ENCODE measurements at places on chromosomes 5 and 9. TPM values are rescaled to one million over a fixed set of nuclear protein-coding genes. Genes with fewer than 3 reads are reported as not detected.
A peak's percentile ranks its signal among the peaks of the same experiment; 100 is the strongest.

- peaks cover 12% of the 10 kb centered on the region for H3K36me3 ChIP-seq
- H3K4me1 ChIP-seq, result peaks cover 14% of the 10 kb centered on the region
- DNase-seq, result peak; percentile 92
These were observed at the start of gene TNC for GRCh38 chr9:115117999-115118878. TSS of gene TNC (minus strand) at chr9:115118157. CDS start at chr9:115091018, 27,139 bp downstream.

JMY gene
- 3.2 TPM for total RNA-seq

IFNK gene
- total RNA-seq, result not detected

DNA sequence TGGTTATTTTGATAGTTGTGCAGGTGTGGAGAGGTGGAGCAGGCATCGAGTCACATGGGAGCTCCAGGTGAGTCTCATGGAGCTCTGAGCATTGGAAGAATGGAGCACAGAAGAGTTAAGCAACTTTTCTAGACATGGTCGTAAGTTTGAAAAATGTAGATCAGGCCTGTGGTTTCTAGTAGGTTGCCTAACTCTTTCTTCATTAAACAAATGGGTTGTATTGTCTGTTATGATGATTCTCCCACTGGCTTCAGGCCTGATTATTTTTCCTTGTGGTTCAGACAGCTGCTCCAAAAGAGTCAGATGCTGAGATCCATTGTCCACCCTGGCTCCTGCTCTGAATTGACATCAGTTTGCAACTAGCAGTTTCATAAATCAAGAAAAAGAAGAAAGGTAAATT lies 80.3 kb upstream of the RPS23 start:
- peak; percentile 84 for DNase-seq
- H3K27me3 ChIP-seq, result no peaks in the 10 kb centered on the region
- H3K4me1 ChIP-seq, result peaks cover 12% of the 10 kb centered on the region

- H3K4me1 ChIP-seq, result no peaks in the 10 kb centered on the region
- H3K27ac ChIP-seq, result no peak overlapping the region
- H3K36me3 ChIP-seq, result no peaks in the 10 kb centered on the region
- no peak overlapping the region for H3K4me3 ChIP-seq
- DNase-seq, result no peak
These were observed 17.9 kb upstream of the KIF4B start for GRCh38 chr5:154995679-154996078.

PCDH12 gene
- total RNA-seq, result 0.18 TPM

- peaks cover 21% of the 10 kb centered on the region for H3K36me3 ChIP-seq
- no peak for DNase-seq
- no peak overlapping the region for H3K27ac ChIP-seq
- H3K4me3 ChIP-seq, result no peak overlapping the region
- 0 out of 2 replicates have a peak, but pooled peaks cover 2% of the 10 kb centered on the region for H3K4me1 ChIP-seq
- H3K27me3 ChIP-seq, result no peaks in the 10 kb centered on the region
These were observed 12.1 kb downstream of the NOTCH1 start for GRCh38 chr9:136533775-136534157.

DNA sequence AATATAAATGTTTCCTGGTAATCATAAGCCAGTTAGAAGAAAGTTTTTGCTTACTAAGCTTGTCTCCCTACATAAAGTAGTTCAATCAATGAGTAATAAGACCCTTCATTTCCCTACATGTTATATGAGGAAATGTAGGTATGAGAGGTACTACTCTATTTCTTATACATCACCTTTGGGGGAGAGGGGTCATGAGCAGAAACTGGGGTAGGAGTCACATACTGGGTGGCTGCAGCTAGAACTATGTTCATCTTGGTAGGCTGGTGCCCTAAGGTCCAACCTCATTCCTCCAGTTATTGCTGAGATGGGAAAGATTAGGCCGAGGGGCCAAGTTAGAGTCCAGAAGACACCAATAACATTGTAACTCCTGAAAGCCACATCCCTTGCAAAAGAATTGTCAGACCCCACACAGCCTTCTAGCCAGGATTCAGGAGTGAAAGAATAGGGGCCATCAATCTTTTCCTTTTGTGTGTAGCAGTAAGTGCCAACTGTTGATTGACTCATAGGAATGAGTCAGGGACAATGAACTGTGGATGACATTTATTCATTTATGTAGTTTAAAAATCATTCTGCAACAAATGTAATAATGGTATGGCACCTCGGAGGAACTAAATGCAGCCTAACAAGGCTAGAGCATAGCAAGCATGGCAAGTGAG lies 21.6 kb upstream of the SREK1 start:
- no peaks in the 10 kb centered on the region for H3K27me3 ChIP-seq
- no peak overlapping the region for H3K27ac ChIP-seq
- no peaks in the 10 kb centered on the region for H3K36me3 ChIP-seq
- no peak overlapping the region for H3K4me3 ChIP-seq
- DNase-seq, result peak; percentile 59
- no peaks in the 10 kb centered on the region for H3K4me1 ChIP-seq

DNA sequence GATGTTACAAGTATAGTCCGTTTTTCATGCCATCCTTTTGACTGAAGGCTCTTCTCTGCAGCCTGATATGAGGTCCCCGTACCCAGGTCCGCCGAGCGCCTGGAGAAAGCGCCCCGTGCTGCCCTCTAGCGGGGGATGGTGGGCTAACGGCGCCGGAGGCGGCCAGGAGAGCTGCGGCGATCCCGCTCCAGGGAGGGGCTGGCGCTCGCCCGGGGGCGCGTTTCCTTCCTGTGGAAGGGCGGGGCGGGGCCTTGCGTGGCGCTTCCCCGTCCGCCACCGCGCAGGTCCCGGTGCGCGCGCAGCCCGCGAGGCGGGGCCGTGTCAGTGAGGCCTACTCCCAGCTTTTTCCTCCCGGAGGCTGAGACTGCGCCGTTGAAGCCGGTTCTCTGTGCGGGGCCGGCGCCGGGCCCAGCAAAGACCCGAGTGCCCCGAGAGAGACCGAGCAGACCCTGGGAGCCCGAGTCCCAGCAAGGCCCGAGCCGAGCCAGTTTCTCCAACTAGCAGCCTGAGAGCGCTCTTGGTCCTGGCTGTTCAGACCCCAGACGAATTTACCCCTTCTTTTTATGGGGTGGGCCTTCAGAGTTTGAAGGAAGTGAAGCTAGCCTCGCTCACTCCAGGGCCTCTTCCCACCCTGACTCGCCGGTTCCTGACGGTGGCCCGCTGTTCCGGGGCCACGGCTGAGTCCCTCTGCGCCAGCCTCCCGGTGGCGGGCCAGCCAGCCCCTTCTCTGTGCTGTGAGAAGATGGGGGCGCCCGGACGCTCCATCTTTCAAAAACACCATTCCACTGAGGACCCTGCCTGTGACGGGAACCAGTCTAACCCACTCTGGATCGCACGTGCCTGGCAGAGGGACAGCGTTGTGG lies 9.7 kb upstream of the PHF2 start:
- peak; percentile 94 for DNase-seq
- peak overlapping the region; percentile 85 for H3K27ac ChIP-seq
- H3K4me1 ChIP-seq, result peaks cover 7% of the 10 kb centered on the region
- peak overlapping the region; percentile 51 for H3K4me3 ChIP-seq
- H3K36me3 ChIP-seq, result peaks cover 19% of the 10 kb centered on the region
- no peaks in the 10 kb centered on the region for H3K27me3 ChIP-seq

- DNase-seq, result no peak
- no peak overlapping the region for H3K27ac ChIP-seq
- no peaks in the 10 kb centered on the region for H3K36me3 ChIP-seq
- H3K4me3 ChIP-seq, result no peak overlapping the region
- peaks cover 4% of the 10 kb centered on the region for H3K4me1 ChIP-seq
These were observed 144.9 kb upstream of the CDH6 start for GRCh38 chr5:31048282-31049270.

- no peaks in the 10 kb centered on the region for H3K27me3 ChIP-seq
- no peak overlapping the region for H3K4me3 ChIP-seq
- no peak overlapping the region for H3K27ac ChIP-seq
- no peak for DNase-seq
- no peaks in the 10 kb centered on the region for H3K36me3 ChIP-seq
These were observed 502.6 kb upstream of the NMUR2 start for GRCh38 chr5:152907488-152908245.

DNA sequence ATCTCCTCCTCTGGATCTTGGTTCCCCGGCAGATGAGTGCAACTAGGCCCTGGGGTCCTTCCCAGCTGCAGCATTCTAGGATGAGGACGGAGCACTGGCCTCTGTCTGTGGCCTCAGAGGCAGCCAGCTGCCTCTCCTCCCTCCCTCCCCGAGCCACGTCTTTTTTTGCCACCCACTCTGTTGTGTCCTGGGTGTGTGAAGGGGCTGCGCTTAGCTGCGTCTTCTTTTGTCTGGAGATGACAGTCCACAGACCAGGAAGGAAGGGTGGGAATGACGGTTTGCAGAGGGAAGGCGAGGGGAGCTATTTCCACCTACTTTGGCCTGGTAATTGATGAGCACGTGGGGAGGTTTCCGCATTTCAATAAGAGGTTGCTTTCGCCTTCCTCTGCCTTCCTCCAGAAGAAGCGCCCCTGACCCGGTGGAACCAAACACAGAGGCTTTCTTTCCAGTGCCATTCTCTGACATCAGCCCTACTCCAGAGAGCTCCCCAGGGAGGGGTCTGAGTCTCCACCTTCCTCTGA lies 34.5 kb upstream of the GABRP start:
- DNase-seq, result no peak
- H3K27me3 ChIP-seq, result peaks cover 35% of the 10 kb centered on the region
- no peak overlapping the region for H3K27ac ChIP-seq
- H3K36me3 ChIP-seq, result no peaks in the 10 kb centered on the region
- no peak overlapping the region for H3K4me3 ChIP-seq
